Left renal cortex interstitium (tissue), 4 donors: ENCODE measurements at places on chromosomes 4 and X. TPM values are rescaled to one million over a fixed set of nuclear protein-coding genes. Genes with fewer than 3 reads are reported as not detected.

DNA sequence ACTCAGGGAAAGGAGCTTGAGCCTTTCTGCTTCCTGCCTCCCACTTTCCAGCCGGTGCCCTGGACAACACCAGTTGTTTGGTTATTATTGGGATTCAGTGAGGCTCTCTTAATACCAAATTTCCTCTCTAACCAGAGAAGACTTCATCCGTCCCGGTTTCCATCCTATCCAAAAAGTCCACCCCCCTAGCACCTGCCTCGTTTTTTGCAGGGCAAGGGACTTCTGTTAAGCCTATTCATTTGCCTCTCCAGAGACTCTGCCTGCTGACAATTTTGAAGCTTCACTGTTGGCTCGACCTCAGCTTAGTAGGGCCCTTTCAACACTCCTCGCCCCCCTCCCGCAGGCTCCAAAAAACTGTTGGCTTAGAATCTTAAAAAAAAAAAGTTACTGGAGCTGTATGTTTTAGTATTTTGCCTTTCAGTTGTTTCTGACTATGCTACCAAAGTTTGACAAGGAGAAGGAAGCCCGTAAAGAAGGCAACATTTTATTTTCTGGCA lies 779 bp upstream of the PRSS12 start:
- no peak for DNase-seq

GRCh38 chr4:109025471-109026076 lies 262.7 kb upstream of the ETNPPL start:
- DNase-seq = no peak

- peak; percentile 1 for DNase-seq
Measured at GRCh38 chrX:87664381-87664780, 146.8 kb downstream of the KLHL4 start.

DNA sequence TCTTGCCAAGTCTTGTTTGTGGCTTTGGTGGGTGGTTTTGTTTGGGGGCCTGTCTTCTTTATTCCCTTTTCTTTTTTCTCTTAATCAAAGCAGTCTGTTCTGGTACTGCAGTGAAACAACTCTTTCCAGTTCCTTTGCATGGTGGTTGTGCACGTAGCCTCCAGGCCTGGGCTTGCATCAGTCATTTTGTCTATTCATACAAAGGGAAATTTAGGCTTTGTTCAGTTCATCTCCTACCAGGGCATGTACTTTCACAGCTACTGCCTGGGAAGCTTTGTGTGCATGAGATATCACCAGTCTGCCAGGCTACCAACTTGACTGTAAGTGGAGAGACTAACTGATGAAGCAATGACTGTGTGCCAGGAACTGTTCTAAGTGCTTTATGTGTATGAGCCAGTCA lies 8.5 kb downstream of the TRIM2 start:
- no peak for DNase-seq

GRCh38 chrX:48532161-48532560 lies 7.4 kb upstream of the TBC1D25 start:
- no peak for DNase-seq

The CSAG2 gene
- polyA plus RNA-seq = not detected

The MMRN1 gene
- polyA plus RNA-seq = 1.4 TPM

The RRH gene
- polyA plus RNA-seq = 0.31 TPM
